ENCODE measurements at places on chromosomes 7 and 10. TPM values are rescaled to one million over a fixed set of nuclear protein-coding genes. Genes with fewer than 3 reads are reported as not detected.

- no peak for DNase-seq
These were observed 68.4 kb downstream of the ELFN1 start for GRCh38 chr7:1738511-1738910.

- no peak for DNase-seq
These were observed 736 bp downstream of the SKIDA1 start for GRCh38 chr10:21524526-21525366.

DNA sequence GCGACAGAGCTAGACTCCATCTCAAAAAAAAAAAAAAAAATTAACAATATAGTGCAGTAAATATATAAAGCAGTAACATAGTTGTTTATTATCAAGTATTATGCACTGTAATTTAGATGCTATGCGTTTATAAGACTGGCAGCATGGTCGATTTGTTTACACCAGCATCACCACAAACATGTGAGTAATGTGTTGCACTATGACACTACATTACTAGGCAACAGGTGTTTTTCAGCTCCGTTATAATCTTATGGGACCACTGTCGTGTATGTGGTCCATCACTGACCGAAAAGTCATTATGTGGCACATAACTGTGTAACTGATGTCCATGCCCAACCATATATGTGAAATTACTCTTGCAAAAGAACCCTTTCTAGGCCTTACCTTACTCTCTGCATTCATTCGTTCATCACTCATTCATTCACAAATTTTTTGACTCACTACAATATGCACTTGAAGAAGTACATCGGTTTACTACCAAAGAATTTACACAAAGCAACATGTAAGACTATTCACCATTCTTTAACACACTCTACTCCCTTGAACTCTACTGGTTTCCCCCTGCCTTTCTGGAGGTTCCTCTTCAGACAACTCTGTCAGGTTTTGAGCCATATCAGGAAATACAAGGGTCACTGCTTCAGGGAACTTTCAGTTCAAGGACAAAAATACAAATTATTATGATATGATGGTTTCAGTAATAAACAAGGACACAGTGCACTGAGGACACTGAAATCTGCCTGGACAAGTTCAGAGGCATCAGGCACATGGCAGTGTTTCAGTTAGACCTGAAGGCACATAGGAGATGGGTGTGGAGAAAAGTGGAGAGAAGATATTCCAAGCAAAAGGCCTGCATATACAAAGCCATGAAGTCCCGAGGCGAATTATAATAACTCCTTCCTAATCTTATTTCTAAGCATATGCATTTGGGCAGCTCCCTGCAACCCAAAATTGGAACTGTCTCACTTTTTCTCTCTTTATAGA lies 17.4 kb downstream of the ITGB1 start:
- DNase-seq, result no peak

DNA sequence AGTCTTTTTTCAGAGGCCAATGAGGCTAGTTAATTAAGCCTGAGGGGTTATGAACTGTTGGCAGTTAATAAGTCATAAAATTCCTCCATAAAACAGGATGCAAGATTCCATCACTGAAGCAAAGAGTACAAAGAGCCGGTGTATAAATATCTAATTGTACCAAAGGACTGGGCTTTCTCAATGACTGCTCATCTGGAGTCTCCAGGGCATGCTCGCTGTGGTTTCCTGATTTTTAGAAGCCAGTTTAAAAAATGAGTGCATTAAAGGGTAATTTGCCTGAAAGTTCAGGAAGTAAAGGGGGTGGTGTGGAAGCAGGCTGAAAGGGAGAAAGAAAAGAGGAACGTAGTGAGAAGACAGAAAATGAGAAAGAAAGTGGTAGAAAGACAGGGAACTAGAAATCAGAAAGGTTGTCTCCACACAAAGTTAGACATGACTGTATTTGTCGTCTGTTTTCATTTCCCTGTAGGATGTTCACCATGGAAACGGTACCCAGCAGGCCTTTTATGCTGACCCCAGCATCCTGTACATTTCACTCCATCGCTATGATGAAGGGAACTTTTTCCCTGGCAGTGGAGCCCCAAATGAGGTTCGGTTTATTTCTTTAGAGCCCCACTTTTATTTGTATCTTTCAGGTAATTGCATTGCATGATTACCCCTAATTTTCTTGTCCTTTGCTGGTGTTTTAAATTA lies 282.3 kb downstream of the TWIST1 start:
- DNase-seq, result no peak

DNA sequence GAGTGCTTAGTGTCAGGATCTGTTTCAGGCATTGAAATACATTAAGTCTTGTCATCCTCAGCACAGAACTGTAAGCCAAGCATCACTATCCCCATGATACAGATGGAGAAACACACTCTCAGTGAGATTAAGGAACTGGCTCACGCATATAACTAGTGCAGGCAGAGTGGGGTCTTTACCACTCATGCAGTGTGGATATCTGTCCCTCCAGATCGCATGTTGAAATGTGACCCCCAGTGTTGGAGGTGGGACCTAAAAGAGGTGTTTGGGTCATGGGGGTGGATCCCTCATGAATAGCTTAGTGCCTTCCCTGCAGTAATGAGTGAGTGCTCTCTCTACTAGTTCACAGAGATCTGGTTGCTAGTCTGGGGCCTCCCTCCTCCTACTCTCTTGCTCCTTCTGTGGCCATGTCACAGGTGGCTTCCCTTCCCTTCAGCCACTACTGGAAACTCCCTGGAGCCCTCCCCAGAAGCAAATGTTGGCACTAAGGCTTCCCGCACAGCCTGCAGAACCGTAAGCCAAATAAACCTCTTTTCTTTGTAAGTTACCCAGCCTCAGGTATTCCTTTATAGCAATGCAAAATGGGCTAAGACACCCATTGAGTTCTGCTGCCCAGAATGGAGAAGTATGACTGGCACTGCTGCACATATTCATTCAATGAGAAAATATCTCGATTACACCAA lies 31.8 kb upstream of the MSMB start:
- no peak for DNase-seq

GRCh38 chr7:4769761-4770160 lies 5.7 kb upstream of the AP5Z1 start:
- DNase-seq, result no peak

GRCh38 chr10:106185951-106186350 lies 978.6 kb downstream of the SORCS1 start:
- DNase-seq, result no peak

- no peak for DNase-seq
These were observed 214.7 kb upstream of the SLC26A5 start for GRCh38 chr7:103660455-103661371.

- DNase-seq, result no peak
These were observed 189.9 kb downstream of the TCERG1L start for GRCh38 chr10:131121511-131122035.

GRCh38 chr7:77858278-77858677 lies 59.7 kb downstream of the PHTF2 start:
- DNase-seq, result no peak

DNA sequence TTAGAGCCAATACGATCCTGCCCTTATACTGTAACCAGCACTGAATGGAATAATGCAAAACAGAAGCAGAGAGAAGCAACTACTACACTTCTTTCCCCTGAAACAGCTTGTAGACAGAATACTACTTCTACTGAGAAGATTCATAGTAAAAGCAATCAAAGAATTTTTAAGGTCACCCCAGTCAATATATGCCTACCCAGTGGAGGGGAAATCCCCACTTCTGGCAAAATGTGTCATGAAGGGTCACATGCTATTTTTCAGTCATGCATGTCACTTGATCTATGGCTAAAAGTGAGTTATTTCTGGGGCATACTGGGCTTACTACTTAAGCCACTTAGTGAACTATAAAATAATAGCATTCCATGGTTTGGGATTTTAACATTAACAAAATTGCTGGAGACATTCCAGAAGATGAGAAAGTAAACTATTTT lies 25.6 kb downstream of the IRF5 start:
- DNase-seq, result peak; percentile 53

DNA sequence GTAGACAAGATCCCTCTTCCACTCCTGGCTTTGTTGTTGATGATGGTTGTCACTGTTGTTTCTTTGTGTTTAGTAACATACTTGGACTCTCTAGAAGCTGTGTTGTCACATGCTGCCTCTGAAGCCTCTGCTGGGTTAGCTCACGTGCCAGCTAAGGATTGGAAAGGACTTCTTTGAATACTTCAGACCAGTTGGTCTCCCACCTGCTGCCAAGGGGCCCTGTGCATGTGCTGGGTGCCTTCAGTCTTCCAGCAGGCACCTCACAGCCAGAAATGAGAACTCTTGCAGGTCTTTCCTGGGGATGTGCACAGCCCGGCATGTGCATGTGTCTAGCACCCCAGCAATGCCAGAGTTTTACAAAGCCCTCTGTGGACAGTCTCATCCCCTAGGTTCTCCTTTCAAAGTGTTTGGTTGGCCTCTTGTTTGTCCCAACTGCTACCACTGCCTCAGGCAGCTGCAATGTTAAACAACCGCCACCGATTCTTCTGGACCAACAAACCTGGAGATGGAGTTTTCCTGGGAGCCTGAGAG lies 21.7 kb upstream of the NCAPG2 start:
- DNase-seq, result no peak

DNA sequence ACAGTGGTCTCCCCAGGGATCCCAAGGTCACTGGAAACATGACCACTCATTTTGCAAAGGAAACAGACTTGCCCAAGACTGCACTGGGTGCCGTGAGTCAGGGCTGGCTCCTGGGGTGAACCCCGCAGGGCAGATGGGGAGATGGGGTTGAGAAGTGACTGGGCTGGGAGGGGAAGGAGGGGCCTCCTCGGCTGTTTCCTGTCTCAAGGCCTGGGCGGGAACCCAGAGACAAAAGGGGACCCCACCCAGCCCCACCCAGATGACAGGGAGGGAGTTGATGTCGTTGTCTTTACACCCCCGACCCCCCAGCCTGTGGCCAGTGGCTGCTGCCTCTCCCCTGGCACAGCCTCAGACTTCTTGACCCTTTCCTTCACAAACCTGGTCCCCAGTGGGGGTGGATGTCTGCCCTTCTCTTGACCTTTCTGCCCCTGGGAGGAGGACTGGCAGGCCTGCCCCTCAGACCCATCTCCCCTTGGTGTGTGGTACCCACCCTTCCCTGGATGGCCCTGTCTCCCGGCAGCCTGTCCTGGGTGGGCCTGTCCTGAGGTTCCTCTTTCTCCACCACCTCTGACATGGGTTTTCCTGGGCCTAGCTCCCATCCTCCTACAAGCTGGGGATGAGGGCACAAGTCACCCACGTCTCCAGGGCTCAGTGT lies 1.4 kb downstream of the MYO1G start:
- DNase-seq, result peak; percentile 83

DNA sequence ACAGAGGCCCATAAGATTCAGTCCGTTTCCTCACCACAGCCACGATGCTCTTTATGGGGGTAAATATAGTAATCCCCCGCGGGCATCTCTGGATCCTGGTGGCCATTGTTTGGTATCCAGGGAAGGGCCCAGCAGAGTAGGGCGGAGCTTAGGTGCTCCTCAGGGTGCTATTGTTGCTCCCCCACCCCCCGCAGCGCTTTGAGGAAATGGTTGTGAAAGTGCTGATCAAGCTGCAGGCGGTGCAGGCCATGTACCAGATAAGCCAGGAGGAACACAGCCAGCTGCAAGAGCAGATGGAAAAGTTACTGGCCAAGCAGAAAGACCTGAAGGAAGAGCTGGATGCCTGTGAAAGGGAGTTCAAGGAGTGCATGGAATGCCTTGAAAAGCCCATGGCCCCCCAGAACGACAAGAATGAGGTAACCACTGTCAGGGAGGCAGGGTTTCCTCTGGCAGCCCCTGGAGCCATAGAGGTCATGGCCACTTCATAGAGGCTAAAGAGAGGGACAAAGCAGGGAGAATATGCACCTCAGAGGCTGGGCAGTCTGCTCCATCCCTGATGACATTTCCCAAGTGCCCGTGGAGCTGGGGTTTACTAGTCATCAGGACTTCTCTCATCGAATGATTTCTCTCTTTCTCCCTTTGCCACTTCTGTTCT lies 17.6 kb upstream of the FLNC start:
- DNase-seq, result no peak

- peak; percentile 75 for DNase-seq
These were observed at the start of gene OGDHL for GRCh38 chr10:49761789-49762565. OGDHL (minus strand) TSS chr10:49762323; CDS start chr10:49758592, 3,731 bp downstream.

DNA sequence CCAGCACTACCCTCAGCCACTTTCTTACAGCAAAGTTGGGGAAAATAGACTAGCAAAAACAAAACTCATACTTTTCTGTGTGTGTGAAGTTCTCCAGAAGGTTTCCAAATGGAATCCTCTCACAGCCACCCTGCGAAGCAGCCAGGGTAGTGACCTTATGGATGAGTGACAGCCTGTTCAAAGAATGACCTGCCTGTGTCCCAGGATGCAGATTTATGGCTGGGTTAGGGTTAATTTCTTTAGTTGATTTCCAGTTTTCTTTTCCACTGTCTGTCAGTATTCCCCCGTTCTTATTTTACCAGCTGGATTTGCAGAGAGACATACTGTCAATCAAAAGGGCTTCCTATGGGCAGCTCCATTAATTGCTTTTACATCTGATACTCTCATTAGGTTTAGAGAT lies 2.4 kb upstream of the SEMA4G start:
- no peak for DNase-seq

DNA sequence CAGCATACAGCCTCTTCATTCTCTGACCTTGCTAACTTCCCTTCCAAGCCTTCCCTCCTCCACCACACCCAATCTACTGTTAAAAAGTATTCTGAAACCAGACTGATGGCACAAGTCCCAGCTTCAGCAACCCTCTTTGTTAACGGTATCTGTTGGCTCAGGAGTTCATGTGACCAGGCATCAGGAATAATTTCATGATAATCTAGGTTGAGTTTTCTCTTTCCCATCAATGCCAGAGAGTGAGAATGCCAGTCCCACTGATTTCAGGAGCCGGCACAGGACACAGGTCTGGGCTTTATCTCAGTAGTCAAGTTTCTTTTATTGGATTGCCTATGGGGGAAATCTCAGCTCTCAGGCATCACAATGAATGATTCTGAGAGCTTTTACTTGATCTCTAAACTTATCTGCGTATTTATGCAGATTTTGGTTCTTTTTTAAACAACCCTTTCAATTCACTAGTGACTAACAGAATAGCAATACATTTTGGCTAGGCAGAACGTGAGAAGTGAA lies 231.0 kb upstream of the LYZL1 start:
- DNase-seq, result no peak

GRCh38 chr7:142917447-142917846 lies 16.1 kb downstream of the TRPV5 start:
- DNase-seq, result no peak

DNA sequence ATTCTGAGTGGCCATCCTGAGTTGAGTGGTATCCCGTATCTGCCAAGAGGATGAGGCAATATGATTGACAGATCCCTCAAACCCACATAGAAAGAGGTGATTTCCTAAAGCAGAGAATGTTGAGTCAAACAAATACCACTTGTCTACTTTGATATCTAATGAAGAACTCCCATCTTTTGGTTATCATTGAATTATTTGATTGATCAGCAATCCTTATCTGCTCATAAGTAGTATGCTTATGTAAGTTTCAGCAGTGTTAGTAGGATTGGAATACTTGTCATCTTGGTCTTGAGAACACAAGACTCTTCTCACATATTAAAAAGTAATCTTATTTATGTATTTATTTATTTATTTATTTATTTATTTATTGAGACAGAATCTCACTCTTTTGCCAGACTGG lies 147.3 kb downstream of the DPY19L1 start:
- DNase-seq, result no peak

The POU6F2 gene
- not detected for total RNA-seq

The VSTM4 gene
- not detected for total RNA-seq

The CPXM2 gene
- total RNA-seq, result not detected

The GBX1 gene
- not detected for total RNA-seq

The C10orf53 gene
- total RNA-seq, result not detected

Measured in activated naive CD8-positive, alpha-beta T cell treated with anti-CD3 and anti-CD28 coated beads for 36 hours (primary cell).